ENCODE measurements at places on chromosomes 13 and 19.
A peak's percentile ranks its signal among the peaks of the same experiment; 100 is the strongest.

GRCh38 chr19:17293605-17294004 is 9.6 kb downstream of the ABHD8 start:
- no peak for DNase-seq

DNA sequence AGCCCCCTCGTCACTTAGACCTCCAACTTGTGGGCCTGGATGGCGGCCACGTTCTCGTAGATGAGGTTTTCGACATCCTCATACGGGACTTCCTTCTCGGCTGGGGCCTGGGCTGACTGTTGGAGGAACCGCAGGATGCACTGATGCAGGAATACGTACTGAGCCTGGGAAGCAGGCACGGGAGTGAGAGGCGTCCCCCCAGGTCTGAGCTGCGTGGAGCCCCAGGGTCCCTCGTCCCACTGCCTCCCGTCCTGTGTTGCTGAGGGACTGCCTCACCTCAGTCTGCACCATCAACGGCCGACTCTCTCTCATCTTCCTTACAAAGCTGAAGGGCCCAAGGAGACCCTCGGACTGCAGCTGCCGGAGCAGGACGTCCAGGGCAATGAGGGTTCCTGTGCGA is 1.7 kb upstream of the SYT5 start:
- no peak for DNase-seq

DNA sequence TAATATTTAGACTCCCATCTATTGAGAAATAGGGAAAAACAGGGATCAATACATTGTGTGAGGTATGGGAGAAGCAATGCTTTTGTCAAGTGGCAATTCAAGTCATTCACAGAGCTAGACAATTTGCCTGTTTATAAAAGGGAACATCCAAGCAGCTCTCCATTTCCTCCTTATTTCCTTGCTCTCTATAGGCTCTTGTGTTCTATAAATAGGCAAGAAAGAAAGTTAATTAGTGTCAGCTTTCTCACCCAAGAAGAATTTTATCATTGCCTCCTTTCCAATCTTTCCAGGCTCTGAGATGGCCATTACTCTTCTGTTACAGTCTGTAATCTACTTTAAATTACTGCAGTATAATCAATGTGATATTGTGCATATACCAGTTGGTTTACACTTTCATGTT is 199.9 kb downstream of the LHFPL6 start:
- DNase-seq: no peak

- DNase-seq: no peak
These were observed 261 bp downstream of the PRKD2 start for GRCh38 chr19:46716672-46717033.

- no peak for DNase-seq
These were observed 21.7 kb downstream of the AKAP8 start for GRCh38 chr19:15357906-15358305.

GRCh38 chr13:34153428-34154180 is 335.7 kb downstream of the RFC3 start:
- DNase-seq: no peak

DNA sequence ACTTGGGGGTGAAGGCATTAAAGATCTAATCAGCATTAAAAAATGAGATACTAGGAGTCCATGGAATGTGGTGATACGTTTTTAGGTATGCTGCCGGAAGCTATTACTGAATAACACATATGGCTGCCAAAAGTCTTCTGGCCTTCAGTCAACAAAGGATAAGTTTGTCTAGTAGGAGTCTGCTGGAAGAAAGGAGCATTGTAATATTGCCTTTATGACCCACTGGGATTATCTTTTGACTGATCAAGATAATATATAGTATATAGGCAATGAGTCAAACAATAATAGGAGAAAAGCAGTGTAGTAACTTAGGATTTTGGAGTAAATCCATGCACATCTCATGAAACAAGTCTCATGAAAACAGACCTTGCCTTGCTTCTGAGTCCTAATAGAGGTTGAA is 295.4 kb downstream of the SLITRK6 start:
- no peak for DNase-seq

- DNase-seq: no peak
These were observed 8.4 kb downstream of the NAPA start for GRCh38 chr19:47506459-47506858.

DNA sequence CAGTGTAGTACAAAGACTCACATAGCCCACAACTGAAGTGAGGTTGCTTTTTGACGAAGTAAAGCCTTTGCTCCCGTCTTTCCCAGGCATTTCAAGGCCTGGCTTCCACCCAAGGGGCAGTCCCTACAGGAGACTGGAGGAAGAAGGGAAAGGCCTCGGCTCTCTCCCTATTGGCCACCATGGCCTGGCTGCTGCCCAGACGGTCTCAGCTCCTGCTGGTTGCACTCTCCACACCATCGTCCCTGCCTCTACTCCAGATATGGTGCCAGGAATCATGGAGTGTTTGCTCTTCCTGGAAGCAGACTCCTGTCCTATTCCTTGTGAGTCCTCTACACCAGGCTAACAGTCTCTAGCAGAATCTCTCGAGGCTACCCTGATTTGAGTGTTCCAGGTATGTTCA is 124.1 kb upstream of the UQCRFS1 start:
- no peak for DNase-seq

DNA sequence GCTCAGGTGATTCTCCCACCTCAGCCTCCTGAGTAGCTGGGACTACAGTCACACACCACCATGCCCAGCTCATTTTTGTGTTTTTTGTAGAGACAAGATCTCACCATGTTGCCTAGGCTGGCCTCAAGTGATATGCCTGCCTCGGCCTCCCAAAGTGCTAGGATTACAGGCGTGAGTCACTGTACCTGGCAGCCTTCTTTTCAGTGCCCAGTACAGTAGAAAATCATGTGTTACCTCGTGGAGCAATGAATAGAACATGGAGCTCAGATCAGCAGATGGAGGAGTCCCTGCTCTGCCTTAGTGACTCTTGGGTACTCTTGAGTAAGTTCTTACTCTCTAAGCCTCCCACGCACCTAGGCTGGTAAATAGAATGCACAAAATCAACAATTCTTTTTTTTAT is 44.7 kb downstream of the THSD1 start:
- DNase-seq: no peak

- DNase-seq: no peak
These were observed 6.6 kb downstream of the ZBTB7A start for GRCh38 chr19:4059891-4060620.

GRCh38 chr13:24187185-24187584 is 26.7 kb downstream of the SPATA13 start:
- no peak for DNase-seq

- DNase-seq: no peak
These were observed 1116.1 kb downstream of the PCDH9 start for GRCh38 chr13:66113882-66114526.

GRCh38 chr19:34310494-34310981 is 54.5 kb upstream of the GPI start:
- peak; percentile 88 for DNase-seq

GRCh38 chr19:2811221-2811722 is 8.4 kb upstream of the ZNF554 start:
- DNase-seq: no peak

DNA sequence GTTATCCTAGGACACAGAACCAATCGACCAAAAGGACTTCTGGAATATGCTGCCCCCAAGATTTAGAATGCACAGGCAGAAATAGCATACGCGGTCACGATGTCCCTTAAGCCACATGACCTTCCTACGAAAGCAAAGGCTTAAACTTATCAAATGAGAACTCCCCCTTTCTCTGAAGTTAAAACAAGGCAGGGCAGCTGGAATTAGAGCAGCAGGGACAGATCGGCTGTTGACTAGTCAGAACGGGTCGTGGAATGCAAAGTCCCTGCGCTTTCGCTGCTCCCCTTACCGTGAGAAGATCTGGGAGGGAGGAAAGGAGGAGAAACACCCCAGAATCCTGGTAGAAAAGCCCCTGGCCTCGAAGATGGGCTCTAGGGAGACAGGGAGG is 799 bp upstream of the USPL1 start:
- peak; percentile 85 for DNase-seq

DNA sequence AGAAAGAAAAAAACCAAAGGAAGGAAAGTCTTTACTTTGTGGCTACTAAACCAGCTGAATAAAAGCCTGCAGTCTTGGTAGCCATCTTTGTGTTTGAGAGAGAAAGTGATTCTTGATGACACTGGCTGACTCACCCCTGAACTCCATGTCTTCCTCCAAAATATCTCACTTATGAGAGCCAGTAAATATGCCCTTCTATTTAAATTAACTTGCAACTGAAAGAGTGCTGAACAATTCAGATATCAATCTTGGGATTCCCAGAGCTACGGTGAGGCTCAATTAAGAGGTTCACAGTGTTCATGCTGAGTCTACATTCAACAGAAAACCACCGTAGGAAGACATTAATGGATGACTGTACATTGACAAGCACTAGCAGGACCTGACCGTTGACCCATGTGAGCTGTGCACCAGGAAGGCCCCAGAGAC is 57.9 kb downstream of the KCTD12 start:
- no peak for DNase-seq

DNA sequence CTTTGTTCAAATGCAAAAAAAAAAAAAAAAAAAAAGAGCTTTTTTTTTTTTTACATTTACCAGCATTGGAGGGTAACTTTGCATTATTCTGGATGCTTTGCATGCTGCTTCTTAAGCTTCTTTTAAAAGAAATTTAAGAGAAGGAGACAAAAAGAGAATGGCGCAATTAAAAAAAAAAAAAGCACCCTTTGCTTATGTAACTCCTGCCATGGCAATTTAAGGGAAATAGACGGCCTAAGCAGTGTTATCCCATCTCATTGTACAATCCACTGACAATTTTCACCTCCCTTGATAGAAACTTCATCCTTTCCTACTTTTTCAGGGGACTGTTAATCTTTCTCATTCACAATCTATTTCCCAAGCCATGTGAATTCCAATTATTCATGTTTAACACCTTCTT is 129.8 kb downstream of the KCTD12 start:
- DNase-seq: no peak

GRCh38 chr13:112114391-112114790 is 47.4 kb downstream of the SOX1 start:
- no peak for DNase-seq
